Activated T-cell treated with anti-CD3 and anti-CD28 coated beads for 48 hours (primary cell): ENCODE measurements at places on chromosomes 2 and 18.
A peak's percentile ranks its signal among the peaks of the same experiment; 100 is the strongest.

DNA sequence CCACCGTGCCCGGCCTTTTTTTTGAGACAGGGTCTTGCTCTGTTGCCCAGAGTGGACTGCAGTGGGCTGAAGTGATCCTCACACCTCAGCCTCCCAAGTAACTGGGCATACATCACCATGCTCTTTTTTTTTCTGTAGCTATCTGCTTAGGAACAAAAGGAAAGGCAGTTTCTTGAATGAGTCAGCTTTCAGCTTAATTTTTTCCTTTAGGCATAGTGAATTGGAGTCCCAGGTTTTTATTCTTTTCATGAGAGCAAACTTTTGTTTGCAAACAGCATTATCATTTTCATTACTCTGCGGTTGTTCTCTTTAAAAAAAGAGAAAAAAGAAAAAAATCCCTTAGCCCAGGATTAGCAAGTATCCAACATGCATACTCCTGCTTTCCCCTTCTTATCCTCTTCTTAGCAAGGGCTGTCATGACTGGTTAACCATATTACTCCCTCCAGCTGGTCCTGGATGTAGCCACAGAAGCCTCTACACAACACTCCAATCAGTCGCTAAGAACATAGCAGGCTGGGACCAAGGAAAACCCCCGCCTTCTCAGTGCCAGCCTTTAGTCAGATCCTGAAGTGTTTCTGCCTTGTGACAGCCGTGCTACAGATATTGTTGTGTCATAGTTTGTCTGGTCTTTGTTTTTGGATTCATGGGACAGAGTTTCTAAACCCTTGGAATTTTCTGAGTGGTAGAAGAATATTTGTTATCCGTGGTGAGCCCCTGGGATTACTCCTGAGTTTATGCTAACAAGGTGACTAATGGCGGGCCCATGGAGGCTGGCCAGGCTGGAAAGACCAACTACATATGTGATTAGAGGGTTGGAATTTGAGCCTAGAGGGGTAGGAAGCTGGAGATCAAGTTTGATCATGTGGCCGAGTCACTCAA lies 23.3 kb upstream of the ST3GAL5 start:
- no peak for DNase-seq

- no peak for DNase-seq
Observed at GRCh38 chr18:43826215-43826614, 548.9 kb upstream of the SYT4 start.

DNA sequence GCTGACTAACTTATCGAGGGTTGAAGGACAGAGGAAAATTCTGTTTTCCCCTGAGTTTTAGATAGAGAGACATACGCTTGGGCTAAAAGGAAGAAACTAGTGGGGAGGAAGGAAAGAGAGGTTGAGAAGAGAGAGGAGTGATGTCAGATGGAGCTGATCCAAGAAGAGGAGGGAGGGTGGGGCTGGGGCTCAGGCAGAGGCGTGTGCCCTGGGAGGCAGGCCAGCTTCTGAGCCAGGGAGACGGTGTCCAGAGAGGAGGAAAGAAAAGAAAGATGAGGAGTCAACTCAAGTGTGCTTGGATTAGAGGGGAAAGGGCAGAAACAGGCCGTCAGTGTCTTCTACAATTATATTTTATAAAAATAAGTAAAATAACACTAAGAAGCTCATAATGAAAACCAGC lies 56.2 kb downstream of the EMILIN2 start:
- no peak for DNase-seq

DNA sequence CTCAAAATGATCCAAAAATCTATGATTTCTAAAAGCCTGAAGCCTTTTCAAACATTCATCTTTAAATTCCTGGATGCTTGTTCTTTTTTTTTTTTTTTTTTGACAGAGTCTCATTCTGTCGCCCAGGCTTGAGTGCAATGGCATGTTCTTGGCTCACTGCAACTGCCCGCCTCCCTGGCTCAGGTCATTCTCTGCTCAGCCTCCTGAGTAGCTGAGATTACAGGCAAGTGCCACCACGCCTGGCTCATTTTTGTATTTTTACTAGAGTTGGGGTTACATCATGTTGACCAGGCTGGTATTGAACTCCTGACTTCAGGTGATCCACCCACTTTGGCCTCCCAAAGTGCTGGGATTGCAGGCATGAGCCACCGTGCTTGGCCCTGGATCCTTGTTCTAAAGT lies 649.5 kb downstream of the XIRP2 start:
- DNase-seq, result no peak

DNA sequence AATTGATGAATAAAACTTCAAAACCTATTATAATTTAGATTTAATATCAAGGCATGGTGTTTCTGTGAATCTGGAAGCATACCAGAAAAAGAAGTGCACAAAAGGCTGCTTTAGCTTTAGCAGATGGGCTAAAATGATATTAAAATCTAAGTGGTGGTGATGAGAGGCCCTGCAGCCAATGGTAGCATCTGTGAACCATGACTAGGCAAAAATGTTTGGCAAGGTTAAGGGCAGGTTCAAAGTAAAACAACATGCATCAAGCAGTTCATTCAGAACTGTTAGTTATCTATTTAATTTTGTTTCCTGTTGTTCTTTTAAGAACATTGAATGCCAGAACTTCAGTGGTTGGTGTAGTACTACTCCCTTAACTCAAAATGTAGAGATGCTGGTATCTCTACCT lies 1736.9 kb upstream of the CELF4 start:
- no peak for DNase-seq

DNA sequence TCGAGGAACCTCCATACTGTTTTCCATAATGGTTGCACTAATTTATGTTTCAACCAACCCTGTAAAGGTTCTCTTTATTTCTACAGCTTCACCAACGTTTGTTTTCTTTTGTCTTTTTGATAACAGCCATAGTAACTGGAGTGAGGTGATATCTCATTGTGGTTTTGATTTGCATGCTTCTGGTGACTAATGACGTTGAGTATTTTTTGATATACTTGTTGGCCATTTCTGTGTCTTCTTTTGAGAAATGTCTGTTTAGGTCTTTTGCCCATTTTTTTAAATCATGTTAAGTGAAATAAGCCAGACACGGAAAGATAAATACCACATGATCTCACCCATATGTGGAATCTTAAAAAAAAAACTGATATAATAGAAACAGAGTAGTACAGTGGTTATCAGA lies 74.8 kb upstream of the SMIM21 start:
- no peak for DNase-seq

GRCh38 chr2:20190876-20191713 lies 33.8 kb downstream of the SDC1 start:
- no peak for DNase-seq

DNA sequence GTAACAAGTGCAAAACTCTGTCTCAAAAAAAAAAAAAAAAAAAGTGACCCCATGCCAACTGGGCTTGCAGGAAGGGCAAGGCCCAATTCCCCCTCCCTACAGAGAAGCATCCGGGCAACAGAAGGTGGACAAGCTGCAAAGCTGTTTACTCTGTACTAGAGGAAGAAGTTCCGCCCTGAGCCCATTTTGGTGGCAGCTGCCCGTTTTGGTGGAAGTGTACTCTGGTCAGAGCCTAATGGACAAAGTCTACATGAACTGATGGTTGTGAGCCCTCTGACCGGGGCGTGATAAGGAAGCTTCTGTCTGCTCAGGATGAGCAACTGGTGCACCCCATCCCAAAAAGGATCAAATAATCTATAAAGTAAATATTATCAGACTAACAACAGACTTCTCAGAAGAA lies 65.0 kb downstream of the TRAPPC8 start:
- DNase-seq, result no peak

DNA sequence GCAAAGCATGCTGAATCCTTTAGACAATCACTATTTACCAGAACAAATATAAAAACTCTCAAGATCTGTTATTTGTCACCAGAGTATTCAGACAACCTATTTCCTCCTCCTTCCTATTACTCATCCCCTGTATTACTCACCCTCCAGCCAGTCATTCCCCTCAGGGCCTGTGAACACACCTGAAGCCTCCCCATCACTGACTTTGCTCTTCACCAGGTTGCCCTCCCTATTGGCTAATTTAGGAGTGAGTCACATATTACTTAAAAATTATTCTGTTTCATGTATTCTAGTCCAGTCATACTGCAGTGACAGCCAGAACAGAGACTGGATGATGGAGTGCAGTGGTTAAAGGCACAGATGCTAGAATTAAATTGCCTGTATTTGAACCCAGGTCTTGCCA lies 3.7 kb upstream of the ATG16L1 start:
- peak; percentile 46 for DNase-seq

- DNase-seq, result no peak
Observed at GRCh38 chr2:59047373-59047995, 806.4 kb upstream of the FANCL start.

GRCh38 chr2:121211251-121211650 lies 73.8 kb downstream of the TFCP2L1 start:
- DNase-seq, result no peak
